ENCODE measurements at places on chromosomes 7 and 10.

GRCh38 chr10:60848126-60848525 is 69.8 kb downstream of the CDK1 start:
- no peak for DNase-seq

DNA sequence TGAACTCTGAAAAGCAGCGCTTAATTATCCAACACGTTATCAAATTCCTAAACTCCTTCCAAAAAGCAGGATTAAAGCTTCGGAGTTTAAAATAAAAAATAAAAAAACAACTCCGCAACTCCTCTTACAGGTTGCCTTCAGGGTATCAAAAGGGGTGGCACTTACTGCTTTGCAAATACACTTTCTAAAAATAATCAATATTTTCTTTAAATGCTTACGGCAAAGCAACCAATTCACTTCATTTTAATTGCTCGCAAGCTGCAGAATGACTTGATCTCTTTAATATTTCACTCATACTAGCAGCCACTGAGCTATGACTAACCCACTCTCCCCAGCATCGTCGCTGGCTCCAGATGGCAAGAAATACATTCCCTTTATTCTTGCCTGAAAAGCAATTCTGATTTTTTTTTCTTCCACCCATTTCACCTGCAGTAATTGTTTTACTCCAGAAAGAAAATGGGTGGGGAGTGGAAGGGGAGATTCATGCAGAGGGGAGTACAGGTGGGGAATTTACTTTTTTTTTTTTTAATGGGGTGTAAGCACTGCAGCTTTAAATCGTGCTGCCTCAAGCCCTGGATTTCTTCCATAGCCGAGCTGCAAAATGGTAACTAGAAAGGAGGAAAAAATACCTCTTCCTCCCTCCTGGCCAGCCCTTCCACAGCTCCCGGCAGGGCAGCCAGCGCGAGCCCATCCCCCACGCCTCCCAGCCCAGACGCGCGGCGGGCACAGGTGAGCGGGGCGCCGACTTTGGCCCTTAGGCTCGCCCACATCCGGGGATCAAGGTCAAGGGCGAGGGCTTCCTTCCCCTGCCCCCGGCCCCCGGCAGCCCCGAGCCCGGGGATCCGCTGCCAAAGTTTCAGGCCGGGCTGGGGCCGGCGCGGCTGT is 54.2 kb upstream of the FHIP2A start:
- DNase-seq: no peak

DNA sequence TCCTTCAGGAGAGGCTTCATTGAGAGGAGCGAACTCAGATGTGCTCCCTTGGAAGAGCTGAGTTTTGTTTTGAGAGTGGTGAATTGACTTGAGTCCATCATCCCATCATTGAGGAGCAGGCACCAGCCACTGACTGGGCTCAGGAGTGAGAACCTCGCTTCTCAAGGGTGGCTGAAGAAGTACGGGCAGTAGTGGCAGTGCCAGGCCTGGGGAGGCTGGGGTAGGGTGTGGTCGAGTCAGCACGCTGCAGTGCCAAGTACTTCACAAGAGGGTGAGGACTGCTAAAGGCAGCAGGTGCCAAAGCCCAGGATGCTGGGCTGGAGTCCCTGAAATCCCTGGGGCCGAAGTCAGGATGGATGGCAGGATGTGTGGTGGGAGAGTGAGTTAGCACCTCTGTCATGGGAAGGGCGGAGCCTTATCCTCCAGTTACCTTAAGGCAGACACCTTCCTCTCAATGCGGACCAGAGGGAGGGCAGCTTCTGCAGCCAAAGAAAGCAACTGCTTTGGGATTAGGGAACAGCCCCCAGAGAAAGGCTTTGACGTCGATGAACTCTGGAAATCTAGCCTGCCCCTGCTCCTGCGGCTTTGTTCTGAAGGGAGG is 210.3 kb downstream of the CAMK1D start:
- DNase-seq: no peak

- DNase-seq: no peak
Observed at GRCh38 chr10:25522946-25523608, 348.3 kb downstream of the GPR158 start.

DNA sequence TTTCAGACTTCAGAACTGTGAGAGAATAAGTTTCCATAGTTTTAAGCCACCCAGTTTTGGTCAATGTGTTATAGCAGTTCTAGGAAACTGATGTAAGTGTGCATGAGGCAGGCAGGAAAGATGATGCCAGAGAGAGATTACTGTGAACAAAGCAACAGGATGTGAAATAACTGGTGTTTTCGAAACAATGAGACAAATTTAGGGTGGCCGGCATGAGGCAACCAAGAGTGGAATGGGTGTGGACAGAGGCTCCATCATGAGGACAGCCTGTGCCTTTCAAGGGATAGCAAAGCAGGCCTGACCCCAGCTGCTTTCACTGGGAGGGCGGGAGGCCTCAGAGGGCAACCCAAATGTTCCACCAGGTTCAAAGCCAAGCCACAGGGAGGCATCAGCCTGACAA is 67.3 kb upstream of the UCN3 start:
- peak; percentile 62 for DNase-seq

DNA sequence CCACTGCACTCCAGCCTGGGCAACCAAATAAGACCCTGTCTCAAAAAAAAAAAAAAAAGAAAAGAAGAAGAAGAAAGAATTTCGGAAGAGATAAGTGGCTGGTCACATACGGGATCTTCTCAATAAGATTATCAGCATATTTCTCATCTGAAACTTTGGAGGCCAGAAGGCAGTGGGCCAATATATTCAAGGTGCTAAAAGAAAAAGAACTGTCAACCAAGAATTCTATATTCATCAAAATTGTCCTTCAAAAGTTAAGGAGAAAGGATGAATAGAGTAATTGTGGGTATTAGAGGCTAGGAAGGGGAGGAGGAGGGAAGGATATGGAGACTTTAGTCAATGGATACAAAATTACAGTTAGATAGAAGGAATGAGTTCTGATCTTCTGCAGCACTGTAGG is 43.9 kb upstream of the NANOS1 start:
- no peak for DNase-seq

DNA sequence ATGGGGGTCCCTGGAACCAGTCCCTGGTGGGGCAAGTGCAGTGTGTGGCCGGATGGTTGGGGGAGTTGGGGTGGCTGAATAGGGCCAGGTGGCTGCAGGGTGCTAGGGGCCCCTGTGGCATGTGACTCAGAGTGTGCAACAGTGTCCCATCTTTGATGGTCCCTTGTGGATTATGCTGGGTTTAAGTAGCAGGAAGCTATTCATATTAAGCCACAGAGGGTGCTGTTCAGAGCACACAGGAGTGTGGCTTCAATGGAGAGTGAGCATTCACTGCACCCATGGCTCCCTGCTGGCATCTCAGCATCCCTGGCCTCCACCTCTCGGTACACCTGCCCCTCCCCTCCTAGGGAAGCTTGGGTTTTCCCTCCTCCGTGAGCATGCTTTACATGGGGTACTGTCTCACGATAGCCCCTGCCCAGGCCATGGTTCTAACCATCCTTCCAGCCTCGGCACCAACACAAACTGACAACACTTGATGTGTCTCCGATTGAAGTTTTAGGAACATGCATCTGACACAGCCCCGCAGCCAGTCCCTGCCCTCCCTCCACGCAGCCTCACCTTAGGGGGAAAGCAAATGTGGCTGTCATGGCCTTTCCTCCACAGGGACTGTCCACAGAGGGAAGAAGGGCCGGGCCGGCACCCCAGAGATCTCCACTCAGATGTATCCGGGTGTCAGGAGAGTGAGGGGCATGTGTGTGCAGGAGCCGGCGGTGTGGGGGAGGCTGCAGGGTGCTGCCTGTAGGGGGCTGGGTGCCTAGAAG is 30.4 kb upstream of the PPIF start:
- peak; percentile 20 for DNase-seq

DNA sequence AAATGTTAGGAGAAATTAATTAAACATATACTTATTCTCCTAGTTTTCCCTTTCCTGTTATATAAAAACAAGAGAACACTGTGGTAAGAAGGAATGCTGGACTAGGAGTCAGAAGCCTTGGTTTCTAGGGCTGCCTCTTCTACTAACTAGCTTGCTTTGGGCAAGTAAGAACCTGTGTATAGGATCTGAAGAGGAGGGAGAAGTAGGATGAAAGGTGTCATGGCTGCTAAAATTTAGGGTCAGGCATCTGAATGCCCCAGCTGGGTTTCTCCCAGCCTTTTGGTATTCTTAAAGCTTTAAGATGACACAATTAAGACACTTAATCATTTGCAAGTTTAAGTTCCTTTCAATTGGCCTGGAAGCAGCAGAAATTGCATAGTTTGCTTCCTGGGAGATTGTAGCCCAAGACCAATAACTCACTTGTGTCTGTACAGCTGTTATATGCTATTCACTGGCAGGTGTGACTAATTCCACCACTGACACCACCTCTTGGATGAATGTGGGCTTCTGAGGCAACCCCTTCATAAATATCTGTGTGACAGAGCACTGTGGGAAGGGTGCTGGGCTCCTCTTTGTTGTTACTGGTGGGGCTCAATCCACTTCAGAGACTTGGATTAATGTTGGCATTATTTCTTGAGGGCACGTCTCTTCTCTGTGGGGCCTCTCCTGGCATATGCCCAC is 137.2 kb downstream of the LRMDA start:
- no peak for DNase-seq

- DNase-seq: no peak
Observed at GRCh38 chr7:150895809-150896208, 43.5 kb downstream of the AOC1 start.

- DNase-seq: no peak
Observed at GRCh38 chr10:16754765-16755164, 62.5 kb downstream of the RSU1 start.

DNA sequence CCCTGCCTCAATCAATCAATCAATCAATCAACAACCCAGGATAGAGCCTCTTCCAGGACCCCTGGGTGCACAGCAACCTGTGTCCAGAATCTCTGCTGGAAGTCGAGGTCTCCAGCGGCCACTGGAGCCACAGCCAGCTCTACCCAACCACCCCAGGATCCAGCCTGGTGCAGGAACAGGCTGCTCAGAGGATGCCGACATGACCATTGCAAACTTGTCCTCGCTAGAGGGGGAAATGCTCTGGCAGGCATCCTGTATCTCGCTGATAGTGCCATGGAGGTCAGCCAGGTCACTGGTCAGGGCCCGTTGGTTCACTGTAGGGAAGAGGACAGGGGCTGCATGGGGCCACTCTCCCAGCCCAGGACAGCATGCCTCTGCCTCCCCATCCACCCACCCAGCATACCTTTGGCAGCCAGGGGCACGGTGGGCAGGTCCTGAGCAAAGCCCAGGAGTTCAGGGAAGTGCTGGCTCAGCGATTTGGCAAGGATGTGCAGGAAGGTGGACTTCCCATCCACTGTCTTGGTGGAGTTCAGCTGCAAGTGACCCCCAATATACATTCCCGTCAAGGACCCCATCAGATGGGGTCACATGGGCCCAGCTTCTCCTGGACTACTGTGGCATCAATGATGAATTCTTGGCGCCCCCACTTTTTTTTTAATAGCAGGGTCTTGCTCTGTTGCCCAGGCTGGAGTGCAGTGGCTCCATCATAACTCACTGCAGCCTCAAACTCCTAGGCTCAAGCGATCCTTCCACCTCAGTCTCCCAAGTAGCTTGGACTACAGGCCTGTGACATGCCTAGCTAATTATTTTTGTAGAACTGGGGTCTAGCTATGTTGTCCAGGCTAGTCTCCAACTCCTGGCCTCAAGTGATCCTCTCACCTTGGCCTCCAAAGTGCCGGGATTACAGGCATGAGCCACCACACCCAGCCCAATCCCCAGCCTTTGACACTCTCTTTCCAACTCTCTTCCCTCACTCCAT is 49.4 kb downstream of the GRID2IP start:
- no peak for DNase-seq

DNA sequence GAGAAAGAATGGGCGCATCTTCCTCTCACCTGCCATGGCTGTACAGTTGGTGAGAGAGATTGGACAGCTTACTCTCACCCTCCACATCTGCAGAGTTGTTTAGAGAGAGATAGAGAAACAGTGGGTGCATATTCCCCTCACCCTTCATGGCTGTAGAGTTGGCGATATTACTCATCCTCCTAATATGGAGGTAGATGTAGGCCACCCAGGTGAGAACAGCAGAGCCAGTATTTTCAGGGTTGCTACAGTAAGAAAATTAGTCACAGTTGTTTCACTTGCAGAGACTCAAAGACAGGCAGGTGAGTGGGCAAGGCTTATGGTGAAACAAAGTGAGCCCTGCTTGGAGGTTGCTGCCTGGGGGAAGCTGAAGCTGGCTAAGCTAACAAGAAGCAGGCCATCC is 65.0 kb upstream of the PFKP start:
- no peak for DNase-seq

DNA sequence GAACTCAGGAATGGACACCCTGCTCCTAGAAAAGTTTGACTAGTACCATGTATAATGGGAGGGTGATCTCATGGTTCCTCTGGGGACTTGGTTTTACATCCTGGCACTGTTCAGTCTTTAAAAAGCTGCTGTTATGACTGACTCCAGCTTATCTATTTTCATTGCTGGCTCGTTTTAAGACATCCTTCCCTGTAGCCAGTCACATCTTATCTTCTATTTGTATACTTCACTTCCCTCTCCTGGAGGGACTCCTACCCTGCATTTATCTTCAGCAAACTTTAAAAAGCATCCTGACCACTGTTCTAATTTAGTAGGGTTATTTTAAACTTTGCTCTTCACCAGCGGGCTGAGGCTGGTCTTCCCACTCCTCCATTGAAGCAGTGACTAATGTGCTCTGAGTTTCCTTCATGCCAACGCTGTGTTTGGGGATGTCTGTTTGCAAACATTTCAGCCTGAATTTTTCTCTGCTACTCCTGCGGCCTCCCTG is 72.9 kb upstream of the ARMC3 start:
- no peak for DNase-seq

- DNase-seq: no peak
Observed at GRCh38 chr10:50211670-50212069, 39.6 kb downstream of the ASAH2 start.
